CD4-positive, alpha-beta T cell treated with Interleukin-1 beta for 1 hour (primary cell): ENCODE measurements at places on chromosomes 3 and 15.

- DNase-seq: no peak
These were observed 13.1 kb upstream of the SLC27A2 start for GRCh38 chr15:50168783-50169411.

- DNase-seq: no peak
These were observed 308.9 kb upstream of the TMCO5A start for GRCh38 chr15:37625576-37625975.

- no peak for DNase-seq
These were observed 34.5 kb downstream of the TGFBR2 start for GRCh38 chr3:30640851-30641250.

DNA sequence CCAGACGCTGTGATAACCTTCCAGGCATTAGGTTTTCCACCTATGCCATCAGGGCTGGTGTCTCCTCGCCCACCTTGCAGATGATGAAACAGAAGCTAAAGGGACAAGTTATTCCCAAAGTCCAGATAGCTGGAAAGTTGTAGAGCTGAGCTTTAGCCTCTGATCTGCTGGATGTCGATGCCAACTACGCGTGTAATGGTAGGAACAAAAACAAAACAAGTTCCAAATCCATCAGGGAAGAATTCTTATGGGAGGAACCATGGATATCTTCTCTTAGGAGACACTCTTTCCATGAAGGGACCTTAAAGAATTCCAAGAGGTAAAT is 28.1 kb upstream of the RHO start:
- DNase-seq: no peak

DNA sequence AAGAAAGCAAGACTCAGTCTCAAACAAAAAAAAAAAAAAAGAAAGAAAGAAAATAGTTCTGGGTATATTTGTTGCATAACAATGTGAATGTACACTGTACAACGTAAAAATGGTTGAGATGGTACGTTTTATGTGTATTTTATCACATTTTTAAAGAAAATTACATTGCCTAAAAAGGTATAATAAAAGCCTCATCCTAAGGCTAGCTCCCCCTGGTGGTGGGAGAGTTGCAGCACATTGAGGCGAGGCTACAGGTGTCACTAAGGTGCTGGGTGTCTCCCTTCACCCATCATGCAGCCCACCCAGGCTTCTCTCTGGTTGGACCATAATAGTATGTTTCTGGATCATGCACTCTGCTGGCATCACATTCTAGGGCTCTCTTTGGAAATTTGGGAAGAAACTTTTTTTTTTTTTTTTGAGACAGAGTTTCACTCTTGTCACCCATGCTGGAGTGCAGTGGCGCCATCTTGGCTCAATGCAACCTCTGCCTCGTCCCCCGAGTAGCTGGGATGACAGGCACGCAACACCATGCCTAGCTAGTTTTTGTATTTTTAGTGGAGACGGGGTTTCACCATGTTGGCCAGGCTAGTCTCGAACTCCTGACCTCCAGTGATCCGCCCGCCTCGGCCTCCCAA is 12.4 kb upstream of the RAB11A start:
- DNase-seq: peak; percentile 85

DNA sequence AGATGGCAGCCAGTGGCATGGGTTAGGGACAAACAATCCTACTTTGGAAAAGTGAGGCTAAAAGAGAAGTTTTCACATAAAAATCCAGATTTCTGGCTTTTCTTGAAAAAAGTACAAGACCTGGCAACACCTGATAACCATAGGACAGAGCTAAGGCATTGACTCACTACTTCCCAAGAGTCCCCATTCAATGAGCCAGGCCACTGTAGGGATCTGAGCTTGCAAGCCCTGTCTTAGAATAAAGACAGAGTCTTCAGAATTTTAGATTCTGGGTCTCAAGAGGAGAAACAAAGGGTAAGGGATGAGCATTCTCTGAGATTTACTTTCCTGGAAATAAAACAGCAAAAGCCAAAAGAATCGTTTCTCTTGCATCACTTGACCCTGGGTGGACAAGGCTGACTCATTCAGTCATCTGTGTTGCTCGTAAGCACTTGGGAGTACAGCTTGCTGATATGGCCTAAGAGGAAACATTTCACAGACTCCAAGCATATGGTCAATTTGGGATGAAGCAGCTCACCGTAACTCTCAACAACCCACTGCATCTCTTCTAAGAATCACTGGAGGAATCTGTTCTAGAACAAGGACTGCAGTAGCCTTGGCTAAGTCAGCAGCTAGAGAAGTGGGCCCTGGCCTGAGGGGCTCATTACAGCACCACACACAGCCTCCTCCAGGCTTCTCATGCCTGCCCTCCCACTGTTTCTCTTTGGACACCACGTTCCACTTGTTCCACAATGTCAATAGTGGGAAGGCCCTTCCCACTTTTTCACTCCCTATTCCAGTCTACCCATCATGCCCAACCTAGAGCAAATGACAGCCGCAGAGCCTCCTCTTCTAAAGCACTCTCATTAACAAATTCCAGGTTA is 86.2 kb downstream of the RFTN1 start:
- DNase-seq: no peak

DNA sequence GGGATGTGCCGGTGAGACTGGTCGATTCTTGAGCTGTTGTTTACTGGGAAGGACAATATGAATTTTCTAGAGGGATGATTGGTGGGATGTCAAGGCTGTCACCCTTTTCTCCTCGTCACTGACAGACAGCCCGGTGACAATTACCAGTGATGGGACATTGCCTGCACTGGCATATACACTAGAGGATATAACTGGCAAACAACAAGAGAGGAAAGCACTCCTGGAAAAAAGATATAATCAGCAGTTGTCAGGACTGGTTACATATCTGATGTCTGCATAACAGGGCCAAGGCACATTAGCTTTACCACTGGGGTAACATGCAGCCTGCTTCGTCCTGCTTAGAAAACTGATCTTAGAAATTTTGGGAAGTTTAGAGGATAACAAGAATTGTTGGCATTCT is 131.1 kb downstream of the ROBO2 start:
- no peak for DNase-seq

GRCh38 chr15:89693696-89694095 is 3.1 kb downstream of the WDR93 start:
- DNase-seq: no peak

DNA sequence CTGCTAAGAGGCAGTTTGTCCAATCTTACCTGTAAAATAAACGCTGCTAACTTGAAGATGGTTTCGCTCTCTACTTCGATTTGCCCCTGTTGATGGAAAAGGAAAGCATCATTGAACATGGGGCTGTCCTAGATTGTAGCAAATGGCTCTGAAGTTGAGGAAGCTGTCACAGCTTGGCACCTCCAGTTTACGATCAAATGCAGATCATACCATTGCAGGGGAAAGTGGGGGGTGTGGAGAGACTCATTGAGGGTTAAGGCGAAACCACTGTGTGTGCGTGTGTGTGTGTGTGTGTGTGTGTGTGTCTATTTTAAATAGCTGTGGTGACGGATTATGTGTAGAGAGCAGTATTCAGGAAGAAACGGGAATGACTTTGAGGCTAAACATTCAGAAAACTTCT is 127.6 kb upstream of the LMOD3 start:
- peak; percentile 63 for DNase-seq

DNA sequence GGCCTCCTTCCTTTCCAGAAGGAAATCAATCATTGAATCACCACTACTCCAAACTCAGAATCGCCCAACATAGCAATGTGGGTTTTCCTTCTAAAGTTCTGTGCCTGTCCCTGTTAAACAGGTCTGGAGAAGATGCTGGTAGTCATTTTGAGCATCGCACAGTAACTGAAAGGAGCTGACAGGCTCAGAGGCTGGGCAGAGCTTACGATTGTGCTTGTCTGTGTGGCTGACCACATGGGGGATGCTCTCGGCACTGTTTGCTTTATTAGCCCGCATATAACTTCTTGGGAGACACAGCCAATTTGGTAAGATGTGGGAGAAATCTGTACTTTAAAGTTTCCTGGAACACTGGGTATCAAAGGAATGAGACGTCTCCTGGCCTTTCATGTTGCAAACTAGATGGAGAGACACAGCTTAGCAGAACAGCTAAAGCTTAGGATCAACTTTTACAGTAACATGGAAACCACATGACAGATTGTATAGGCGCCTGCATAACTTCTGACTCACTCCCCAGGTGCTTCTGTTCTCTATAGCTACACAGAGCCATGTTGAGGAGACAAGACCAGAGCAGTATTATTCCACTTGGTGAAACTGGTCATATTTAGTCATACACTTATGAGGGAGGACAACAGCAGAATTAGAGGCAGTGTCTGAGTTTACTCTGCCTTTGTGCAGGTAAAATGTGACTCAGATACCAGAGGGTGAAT is 374.1 kb downstream of the RORA start:
- DNase-seq: no peak

GRCh38 chr3:129533406-129533805 is 5.0 kb downstream of the RHO start:
- DNase-seq: no peak

GRCh38 chr3:37148208-37148607 is 26.2 kb downstream of the LRRFIP2 start:
- no peak for DNase-seq
